ENCODE measurements at places on chromosomes 4 and X.
A peak's percentile ranks its signal among the peaks of the same experiment; 100 is the strongest.

- no peak for DNase-seq
These were observed 7.2 kb downstream of the GSTCD start for GRCh38 chr4:105715692-105716278.

DNA sequence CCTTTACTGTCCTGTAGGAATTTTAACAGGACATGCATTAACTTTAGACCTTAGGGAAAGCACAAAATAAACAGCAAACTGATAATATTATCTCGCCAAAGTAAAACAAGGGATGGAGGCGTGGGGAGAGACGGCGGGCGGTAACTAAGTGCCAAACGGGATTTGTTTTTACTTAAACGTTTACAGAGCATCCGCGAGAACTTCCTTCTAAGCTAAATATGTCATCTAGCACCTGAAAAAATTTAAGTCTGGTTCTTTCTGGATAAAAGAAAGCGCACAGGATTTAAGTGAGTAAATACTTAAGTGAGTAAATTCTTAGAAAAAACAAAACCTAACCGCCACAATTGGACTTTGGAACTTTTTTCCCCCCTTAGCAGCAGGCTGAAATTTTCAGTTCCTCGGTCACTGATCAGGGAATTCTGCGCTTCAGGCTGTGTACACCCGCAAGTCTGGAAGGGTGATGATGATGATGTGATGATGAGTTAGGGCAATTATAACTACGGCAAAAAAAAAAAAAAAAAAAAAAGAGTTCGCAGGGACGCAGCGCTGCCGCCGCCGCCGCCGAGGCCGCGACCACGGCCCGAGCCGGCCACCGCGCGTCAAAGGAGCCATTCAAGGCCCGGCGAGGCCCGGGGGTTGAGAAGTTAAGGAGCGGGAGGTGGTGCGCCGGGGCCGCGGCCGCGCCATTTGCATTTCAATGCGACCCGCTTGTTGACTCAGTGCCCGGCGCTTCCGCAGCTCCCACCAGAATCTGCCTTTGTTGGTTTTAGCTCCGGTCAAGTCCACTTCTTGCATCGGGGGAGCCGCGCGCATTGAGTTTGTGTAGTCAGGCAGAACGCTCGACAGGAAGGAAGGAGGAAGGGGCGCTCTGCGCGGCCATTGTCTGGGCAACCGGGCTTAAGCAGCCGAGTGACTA is 108.8 kb downstream of the SPRY1 start:
- no peak for DNase-seq

DNA sequence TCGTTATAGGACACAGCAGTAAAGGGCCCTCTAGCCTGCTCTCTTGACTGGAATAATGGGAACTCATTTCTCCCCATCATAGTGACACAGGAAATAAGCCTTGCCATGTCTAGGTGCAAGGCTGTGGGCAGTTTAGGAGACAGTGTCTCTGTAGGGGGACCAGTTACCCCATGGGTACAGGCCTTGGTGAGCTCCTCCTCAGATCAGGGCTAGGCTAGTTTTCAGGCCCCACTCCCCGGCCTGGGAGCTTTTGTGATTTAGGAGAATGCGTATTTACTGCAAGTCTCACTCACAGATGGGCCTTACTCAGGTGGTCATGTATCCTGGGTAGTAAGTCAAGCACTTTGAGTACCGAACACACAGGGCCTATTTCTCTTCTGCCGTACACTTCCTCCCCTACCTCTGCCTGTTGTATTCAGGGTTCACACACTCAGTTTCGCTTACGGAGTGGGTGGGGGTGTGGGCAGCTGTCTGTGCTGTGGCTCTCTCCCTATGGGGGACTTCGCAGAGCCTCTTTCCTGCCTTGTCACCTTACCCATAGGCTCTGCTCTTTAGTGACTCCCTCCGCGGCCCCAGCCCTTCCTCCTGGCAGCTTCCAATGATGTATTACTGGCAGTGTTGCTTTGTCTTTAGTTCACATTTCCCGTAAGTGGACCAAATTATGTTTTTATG is 34.2 kb downstream of the FAM193A start:
- DNase-seq: no peak

- no peak for DNase-seq
These were observed 140.2 kb downstream of the STIM2 start for GRCh38 chr4:27000820-27001219.

GRCh38 chrX:52574416-52575275 is 57.8 kb upstream of the XAGE1B start:
- peak; percentile 4 for DNase-seq
